ENCODE measurements at places on chromosomes 4 and X.

GRCh38 chr4:140018931-140019618, 134.9 kb downstream of the MAML3 start:
- DNase-seq: no peak

DNA sequence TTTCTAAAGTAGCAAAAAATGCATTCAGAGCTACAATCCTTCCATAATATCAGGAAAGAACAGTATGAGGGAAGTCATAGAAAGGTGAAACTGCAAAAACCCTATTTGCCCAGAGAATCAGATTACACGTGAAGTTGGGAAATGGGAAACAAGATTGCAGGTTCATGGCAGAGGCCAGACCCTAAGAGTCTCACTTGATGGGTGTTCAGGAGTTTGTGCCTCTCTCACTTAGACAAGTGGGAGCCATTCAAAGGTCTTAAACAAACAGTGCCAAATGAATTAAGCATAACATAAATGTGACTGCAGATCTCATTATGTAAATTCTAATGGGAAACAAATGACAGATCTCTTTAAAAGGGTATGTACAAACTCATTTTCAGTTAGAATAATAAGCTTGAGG, 91.6 kb downstream of the ARAP2 start:
- no peak for DNase-seq

GRCh38 chrX:119758731-119759247, 401 bp downstream of the SOWAHD start:
- no peak for DNase-seq

DNA sequence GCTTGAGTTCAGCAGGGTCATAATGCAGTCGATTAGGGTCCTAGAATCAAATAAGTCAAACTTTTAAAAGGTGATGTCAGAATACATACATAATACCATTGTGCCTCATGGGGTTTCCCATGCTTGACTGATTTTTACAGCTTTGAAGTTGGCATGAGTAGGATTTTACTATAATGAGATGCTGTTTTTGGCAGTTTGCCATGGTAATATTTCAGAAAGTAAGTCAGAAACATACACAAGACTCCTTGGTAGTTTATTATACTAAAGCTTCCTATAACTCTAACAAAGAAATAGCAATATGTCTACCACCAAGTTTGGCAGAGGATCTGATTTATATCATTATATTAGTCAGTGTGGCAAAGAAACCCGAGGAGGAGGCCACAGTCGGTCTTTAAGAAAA, 45.2 kb downstream of the PHKA2 start:
- DNase-seq: no peak

- DNase-seq: no peak
Measured at GRCh38 chr4:129526812-129527211, 430.9 kb downstream of the C4orf33 start.
